ENCODE measurements at places on chromosomes 5 and 9.

DNA sequence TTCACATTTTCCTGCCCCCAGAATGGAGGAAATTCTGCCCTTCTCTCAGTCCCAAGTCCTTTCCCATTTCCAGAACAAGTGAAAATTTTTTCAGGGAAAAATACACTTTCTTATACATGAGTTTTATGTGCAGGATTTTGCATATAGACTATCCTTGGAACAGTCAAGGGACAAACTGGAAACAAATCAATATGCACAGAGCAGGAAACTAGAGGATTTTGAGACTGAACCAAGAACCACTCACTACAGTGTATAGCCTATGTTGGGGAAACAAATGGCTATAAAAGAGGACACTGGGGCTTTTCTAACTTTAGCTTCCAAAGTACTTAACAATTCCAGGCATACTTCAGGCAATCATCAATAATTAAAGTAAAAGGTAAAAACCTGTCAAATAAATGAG, 1036.1 kb upstream of the ARRDC3 start:
- DNase-seq = no peak

DNA sequence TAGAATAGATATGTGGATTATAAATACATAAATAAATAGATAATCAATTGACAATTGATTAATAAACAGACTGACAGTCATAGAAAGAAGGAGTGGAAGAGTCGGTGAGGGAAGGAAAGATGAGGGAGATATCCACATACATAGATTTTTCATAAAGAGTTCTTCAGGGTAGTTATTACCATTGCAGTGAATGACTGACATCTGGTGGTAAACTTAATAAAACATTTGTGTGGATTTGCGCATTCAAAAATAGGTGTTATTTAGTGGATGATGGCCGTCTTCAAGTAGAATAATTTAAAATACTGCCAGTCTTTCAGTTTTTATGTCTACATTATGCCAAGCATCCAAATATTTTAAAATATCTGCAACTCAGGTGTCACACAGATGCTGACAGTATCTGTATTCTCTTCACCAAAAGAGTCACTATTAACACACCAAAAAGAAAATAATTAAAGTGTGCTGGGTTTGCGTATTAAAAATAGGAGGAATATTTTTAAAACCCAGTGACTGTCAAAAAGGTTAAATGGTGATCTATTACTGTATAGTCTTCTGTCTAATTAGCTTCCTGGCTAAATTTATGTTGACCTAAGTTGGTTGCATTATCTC, 78.8 kb downstream of the GIN1 start:
- DNase-seq = no peak

GRCh38 chr5:56615361-56616153, 199.8 kb upstream of the MAP3K1 start:
- DNase-seq = no peak

DNA sequence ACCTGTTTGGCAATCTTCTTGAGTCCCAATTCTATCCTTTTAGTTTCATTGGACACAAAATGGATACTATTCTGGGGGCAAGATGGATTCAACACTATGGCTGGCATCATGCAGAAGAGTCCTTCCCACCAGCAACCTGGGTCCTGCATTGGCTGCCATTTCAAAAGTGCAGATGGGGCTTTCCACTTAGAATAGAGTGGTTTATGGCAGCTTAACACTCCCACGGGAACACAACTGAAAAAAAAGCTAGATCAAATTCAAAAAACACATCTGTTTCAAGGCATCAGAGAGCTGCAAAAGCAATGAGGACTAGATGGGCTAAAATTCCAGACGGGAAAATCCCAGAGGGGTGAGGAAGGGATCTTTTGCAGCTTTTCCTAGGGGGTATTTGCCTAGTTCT, 11.2 kb upstream of the HMHB1 start:
- DNase-seq = no peak

DNA sequence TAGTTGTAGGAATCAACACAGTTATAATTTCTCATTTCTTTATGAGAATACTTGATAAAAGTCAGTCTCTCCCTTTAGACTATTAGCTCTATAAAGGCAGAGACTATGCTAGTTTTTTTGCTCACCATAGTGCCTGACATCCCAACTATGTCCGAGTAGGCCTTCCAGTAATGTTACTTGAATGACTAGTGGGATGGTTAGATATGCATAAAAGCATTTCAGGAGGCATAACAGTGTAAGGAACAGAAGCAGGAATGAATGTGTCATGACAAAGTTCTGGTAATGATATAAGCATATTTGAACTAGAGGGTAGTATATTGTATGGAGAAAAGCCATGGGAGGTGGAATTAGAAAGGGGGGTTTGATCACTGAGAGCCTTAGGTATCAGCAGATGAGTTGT, 77.4 kb upstream of the C5orf46 start:
- no peak for DNase-seq

DNA sequence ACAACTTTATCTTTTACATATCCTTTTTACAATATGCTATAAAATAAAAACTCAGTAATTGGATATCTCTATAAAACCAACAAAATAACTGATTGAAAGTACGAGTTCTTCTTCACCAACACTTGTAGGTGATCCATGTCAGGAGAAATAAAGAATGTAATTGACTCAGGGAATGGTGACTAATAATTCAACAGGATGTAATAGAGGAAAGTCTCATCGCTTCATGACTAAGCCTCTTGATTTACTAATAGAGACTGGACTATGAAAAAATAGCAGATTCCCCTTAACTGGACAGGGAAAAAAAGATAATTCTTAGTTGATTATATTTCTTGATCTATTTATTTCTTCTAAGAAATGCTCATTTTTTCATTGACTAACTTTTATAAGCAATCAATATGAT, 507.7 kb upstream of the PTGER4 start:
- no peak for DNase-seq

DNA sequence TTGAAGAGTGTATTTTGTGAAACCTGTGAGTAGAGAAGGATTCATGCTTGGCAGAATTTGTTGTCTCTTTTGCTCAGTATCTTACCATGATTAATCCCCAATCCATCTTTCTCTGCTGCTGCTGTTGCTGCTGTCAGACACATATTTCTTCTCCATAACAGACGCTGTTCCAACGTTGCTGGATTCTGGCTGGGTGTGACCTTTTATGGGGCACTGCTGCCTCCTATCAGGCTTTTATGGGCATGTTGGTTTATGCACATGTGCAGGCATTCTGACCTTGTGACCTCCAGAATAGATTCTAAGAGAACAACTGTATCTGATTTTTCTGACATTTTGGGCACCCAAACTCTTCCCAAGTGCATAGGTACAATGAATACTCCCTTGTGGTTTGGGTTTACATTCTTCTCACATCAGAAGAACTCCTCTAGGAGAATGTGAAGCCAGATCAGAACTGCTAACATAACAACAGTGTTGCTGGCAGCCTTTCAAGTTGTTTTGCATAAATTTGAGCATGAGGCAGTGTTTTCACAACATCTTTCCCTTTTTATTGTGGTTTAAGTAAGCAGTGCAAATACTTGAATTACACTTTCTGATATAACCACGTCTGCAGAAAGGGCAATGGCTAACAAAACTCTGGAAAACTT, 9.2 kb upstream of the ISL1 start:
- no peak for DNase-seq

- no peak for DNase-seq
These were observed 218.0 kb downstream of the MAN2A1 start for GRCh38 chr5:109907731-109908130.

DNA sequence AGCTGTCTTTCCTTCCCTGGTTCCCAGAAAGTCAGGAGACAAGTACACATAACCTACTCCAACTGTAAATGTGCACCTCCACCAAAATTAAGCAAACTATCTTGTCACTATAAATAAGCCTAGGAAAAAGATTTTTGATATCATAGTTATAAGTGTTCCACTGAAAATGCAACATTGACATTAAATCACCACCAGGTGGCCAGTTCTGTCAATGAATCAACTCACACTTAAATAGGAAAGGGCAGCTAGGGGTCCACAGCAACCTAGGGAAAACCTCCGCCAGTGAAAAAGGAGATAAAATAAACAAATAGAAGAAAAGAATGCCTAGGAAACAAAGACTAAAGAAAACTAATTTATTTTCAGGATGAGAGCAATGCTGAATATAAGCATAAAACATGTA, 243.0 kb upstream of the PTPRD start:
- DNase-seq = no peak

GRCh38 chr9:94553029-94553938, 1.6 kb upstream of the PCAT7 start:
- DNase-seq = no peak

GRCh38 chr9:32811246-32811645, 27.9 kb downstream of the TMEM215 start:
- DNase-seq = no peak

DNA sequence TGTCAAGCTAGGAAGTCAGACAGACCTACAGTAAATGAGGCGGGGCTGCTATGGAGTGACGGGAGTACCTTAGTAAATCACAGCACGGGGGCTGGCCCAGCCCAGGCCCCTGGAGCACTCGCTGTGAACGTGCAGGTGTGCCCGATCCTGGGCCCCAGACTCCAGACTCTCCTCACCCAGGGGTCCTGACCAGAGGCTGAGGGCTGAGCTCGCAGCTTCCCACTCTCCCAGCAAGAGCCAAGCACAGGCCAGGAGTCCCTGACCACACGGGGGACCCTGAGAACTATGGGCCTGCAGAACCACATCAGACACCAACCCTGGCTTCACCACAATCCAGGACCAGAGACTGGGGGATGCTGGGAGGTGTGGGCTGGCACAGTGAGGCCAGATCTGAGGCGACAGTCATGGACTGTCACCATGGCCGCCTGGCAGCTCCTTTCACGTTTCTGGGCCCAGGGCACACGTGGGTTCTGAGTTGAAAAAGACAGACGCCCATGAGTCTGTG, 73.4 kb downstream of the ADAMTS2 start:
- DNase-seq = no peak

- DNase-seq = no peak
These were observed 3.3 kb downstream of the FBN2 start for GRCh38 chr5:128534726-128535125.

- DNase-seq = no peak
These were observed 264.9 kb downstream of the CD180 start for GRCh38 chr5:66931651-66932050.

- no peak for DNase-seq
These were observed 7.4 kb upstream of the CDC42SE2 start for GRCh38 chr5:131256507-131256823.

GRCh38 chr5:74865804-74866595, at the start of gene FAM169A:
Gene FAM169A (minus strand): TSS chr5:74866387. CDS start chr5:74841676, 24,711 bp downstream.
- peak; percentile 63 for DNase-seq

- no peak for DNase-seq
These were observed 58.2 kb downstream of the DRD1 start for GRCh38 chr5:175385691-175386362.

DNA sequence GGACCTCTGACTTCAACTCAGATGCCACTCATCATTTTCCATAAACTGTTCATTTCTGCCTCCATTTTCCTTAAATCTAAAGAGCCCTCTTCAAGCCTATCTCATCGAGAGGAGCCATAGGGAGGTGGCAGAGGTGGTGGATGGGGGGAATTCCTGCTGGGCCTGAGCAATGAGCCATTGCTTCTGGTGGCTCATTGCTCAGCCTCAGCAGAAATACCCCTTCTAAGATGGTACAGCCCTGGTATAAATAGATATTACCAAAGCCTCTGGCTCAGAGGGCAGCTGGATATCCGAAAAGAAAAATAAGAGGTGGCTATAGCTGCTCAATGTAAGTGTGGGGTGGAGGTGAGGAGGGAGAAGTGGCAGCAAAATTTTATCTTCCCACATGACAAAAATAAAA, 313.5 kb downstream of the CAAP1 start:
- DNase-seq = no peak

DNA sequence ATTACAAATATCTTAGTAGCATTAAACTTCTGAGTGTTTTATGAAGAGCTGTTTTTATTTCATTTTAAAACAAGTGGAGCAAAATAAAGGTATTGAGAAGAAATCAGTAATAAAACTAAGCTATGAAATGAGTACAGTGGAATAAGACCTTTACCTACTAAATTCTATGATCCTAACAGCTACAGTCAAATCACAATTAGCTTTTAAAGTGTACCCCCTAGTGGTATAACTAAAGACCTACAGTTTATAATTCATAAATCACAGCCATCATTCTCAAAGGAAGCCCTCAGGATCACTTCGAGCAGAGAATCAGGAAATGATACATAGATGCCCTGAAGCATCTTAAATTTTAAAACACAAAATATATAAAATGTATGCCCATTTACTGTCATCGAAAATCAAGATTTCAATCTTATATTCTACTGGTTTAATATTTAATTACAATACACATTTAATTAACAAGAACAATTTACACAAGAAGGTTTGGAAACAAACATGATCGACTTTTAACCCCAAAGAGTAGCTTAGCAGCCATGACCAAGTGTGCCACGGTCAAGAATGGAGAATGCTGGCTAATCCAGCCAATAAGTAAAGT, 12.3 kb downstream of the CCNH start:
- DNase-seq = no peak

DNA sequence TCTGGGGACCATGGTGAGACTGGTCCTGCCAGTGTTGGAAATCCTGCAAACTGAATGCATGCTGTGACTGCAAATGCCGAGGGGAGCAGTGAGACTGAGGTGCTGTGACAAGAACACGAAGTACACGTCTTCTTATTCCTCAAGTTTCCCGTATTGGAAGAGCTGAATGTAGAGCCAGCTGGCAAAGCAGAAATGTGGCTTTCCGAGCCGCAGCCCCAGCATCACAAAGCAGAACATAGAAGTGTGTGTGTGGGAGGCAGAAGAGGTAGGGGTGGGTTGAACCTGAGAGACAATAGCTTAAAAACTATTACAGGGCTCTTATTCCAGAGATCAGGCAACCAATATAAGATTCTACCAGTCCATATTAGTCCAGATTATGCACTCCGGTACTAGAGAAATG, 98.8 kb downstream of the CARTPT start:
- no peak for DNase-seq

- no peak for DNase-seq
These were observed 36.7 kb upstream of the SLC2A8 start for GRCh38 chr9:127360250-127360649.

DNA sequence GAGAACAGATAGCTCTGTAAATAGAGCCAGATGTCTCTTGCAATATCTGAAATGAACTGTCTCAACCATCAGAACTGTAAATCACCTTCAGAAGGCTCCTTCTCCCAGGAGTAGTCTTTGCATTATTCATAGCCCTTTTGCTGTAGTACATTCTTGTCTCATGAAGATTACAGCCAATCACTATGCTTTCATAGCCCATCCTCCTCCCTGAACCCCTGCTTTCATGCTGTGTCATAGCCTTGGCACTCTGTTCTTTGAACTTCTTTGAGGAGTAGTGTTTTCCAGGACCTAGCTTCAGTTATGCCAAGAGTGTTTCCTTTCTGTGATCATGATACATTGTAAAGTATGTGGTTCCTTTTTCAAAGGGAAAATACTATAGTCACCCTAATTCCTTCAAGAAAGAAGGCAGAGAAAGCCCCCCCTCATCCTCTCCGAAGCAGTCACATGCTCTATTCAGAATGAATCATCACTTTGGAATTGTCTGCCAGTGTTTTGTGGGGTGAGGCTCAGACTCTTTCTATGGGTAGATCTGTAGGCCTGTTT, 61.1 kb downstream of the GRIA1 start:
- no peak for DNase-seq

DNA sequence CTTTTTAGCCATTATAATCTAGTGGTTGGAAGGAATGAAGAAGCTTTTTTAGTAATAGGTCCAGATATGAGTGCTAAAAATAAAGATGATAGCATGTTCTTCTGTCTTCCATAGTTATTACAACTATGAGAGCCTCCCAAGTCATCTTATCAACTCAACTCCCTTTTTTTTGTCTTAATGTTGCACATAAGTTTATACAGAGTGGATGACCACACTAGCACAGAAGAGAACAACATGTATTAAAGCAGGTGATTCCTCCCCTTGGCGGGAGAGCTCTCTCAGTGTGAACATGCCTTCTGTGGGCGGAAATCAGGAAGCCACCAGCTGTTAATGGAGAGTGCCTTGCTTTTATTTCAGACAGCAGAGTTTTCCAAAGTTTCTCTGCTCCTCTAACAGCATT, 40.1 kb upstream of the STX17 start:
- DNase-seq = no peak
